ENCODE measurements at places on chromosomes 6 and 20. TPM values are rescaled to one million over a fixed set of nuclear protein-coding genes. Genes with fewer than 3 reads are reported as not detected.

- H3K36me3 ChIP-seq, result no peaks in the 10 kb centered on the region
- no peaks in the 10 kb centered on the region for H3K4me1 ChIP-seq
- H3K4me3 ChIP-seq, result no peak overlapping the region
- no peak for DNase-seq
- H3K27ac ChIP-seq, result no peak overlapping the region
- H3K27me3 ChIP-seq, result no peaks in the 10 kb centered on the region
Observed at GRCh38 chr20:13212750-13213149, 8.3 kb upstream of the ISM1 start.

Gene SS18L1
- polyA plus RNA-seq, result 13.6 TPM

DNA sequence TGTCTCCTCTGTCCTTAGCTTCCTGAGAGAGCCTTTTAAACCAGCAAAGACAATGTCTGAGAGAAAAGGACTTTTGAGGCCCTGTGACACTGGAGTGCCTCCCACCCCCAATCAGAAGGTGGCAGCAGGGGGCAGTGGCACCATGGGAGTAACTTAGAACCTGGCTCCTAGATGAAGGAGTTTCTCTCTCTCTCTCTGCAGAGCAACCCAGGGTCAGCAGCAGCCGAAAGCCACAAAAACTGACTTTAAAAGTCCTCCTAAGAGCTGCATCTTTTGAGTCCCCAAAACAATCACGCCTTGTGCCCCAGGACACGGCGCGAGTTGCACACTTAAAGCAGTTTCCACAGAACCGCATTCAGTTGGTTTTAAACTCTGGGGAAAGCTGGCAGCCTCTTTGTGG is 5.3 kb upstream of the TCP11 start:
- peaks cover 13% of the 10 kb centered on the region for H3K4me1 ChIP-seq
- no peak for DNase-seq
- H3K36me3 ChIP-seq, result no peaks in the 10 kb centered on the region
- no peak overlapping the region for H3K27ac ChIP-seq

- H3K27me3 ChIP-seq, result no peaks in the 10 kb centered on the region
- no peak for DNase-seq
- no peak overlapping the region for H3K27ac ChIP-seq
- no peaks in the 10 kb centered on the region for H3K36me3 ChIP-seq
Observed at GRCh38 chr6:33751771-33752645, 5.3 kb upstream of the IP6K3 start.

- H3K4me1 ChIP-seq, result no peaks in the 10 kb centered on the region
- no peak overlapping the region for H3K27ac ChIP-seq
- H3K36me3 ChIP-seq, result no peaks in the 10 kb centered on the region
- no peak overlapping the region for H3K4me3 ChIP-seq
- DNase-seq, result no peak
Observed at GRCh38 chr6:119002069-119002468, 67.1 kb upstream of the MCM9 start.

Gene ZCCHC3
- polyA plus RNA-seq, result 5.7 TPM

DNA sequence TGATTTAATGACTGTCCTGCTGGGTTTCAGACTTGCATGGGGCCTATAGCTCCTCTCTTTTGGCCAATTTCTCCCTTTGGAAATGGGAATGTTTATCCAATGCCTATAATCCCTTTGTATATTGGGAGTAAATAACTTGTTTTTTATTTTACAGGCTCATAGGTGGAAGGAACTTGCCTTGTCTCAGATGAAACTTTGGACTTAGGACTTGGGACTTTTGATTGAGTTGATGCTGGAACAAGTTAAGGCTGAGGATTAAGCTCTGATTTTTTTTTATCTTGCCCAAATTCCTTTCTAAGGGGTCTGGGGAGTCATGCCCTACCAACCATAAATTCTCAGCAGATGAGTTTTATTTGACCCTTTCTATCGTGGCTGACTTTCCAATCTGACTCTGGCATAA is 23.5 kb downstream of the WDR27 start:
- H3K4me3 ChIP-seq, result no peak overlapping the region
- H3K36me3 ChIP-seq, result peaks cover 6% of the 10 kb centered on the region
- H3K27ac ChIP-seq, result no peak overlapping the region
- no peak for DNase-seq
- no peaks in the 10 kb centered on the region for H3K27me3 ChIP-seq
- no peaks in the 10 kb centered on the region for H3K4me1 ChIP-seq

Gene OTOR
- not detected for polyA plus RNA-seq

Gene MLIP
- 0.87 TPM for polyA plus RNA-seq

- H3K4me3 ChIP-seq, result no peak overlapping the region
- no peaks in the 10 kb centered on the region for H3K27me3 ChIP-seq
- peaks cover 35% of the 10 kb centered on the region for H3K4me1 ChIP-seq
- no peaks in the 10 kb centered on the region for H3K36me3 ChIP-seq
- DNase-seq, result no peak
Observed at GRCh38 chr6:111980971-111981840, 72.7 kb upstream of the CCN6 start.

GRCh38 chr20:17898548-17898994 is 70.0 kb downstream of the SNX5 start:
- H3K27me3 ChIP-seq, result no peaks in the 10 kb centered on the region
- no peaks in the 10 kb centered on the region for H3K36me3 ChIP-seq
- H3K27ac ChIP-seq, result no peak overlapping the region
- H3K4me1 ChIP-seq, result peaks cover 12% of the 10 kb centered on the region

Data from keratinocyte (primary cell).